ENCODE measurements at places on chromosomes 16 and 17. TPM values are rescaled to one million over a fixed set of nuclear protein-coding genes. Genes with fewer than 3 reads are reported as not detected.

- no peak for DNase-seq
Measured at GRCh38 chr16:35102780-35103403, 1643.5 kb downstream of the TP53TG3F start.

The KLHL36 gene
- total RNA-seq: 90.4 TPM

GRCh38 chr17:81396278-81396721, 1.0 kb downstream of the BAHCC1 start:
- no peak for DNase-seq

DNA sequence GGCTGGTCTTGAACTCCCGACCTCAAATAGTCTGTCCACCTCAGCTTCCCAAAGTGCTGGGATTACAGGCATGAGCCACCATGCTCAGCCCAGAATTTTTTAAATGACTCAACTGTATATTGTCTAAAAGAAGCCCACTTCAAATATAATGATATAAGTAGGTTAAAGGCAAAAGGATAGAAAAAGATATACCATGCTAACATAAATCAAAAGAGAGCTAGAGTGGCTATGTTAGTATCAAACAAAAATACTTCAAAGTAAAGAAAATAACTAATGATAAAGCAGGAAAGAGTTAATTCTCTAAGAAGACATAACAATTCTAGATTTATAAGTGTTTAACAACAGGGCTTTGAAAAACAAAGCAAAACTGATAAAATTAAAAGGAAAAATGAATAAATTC, 13.3 kb upstream of the MPO start:
- DNase-seq: no peak

DNA sequence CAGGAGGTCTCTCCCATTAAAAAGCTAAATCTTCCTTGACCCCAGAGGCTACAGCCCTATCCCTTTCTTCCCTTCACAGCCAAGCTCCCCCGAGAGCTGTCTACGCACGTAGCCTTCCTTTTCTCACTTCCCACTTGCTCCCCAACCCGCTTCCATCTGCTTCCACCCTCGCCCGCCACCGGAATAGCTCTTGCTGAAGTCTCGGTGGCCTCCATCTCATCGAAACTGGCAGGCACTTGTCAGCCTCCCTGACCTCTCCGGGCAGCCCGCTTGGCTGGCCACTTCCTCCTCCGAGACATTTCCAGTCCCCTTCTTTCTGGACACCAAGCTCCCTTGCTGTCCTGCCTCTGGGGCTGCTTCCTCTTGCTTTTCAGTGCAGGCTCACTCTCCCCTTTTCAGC, 10.7 kb upstream of the EPOP start:
- DNase-seq: no peak

GRCh38 chr16:84659656-84660300, 11.5 kb downstream of the KLHL36 start:
- no peak for DNase-seq

The TBC1D3K gene
- total RNA-seq: not detected

- no peak for DNase-seq
Measured at GRCh38 chr17:3610523-3610922, 1.3 kb upstream of the TRPV1 start.

- no peak for DNase-seq
Measured at GRCh38 chr17:4582691-4583090, 1.6 kb upstream of the SMTNL2 start.

The WSCD1 gene
- total RNA-seq: 0.45 TPM

DNA sequence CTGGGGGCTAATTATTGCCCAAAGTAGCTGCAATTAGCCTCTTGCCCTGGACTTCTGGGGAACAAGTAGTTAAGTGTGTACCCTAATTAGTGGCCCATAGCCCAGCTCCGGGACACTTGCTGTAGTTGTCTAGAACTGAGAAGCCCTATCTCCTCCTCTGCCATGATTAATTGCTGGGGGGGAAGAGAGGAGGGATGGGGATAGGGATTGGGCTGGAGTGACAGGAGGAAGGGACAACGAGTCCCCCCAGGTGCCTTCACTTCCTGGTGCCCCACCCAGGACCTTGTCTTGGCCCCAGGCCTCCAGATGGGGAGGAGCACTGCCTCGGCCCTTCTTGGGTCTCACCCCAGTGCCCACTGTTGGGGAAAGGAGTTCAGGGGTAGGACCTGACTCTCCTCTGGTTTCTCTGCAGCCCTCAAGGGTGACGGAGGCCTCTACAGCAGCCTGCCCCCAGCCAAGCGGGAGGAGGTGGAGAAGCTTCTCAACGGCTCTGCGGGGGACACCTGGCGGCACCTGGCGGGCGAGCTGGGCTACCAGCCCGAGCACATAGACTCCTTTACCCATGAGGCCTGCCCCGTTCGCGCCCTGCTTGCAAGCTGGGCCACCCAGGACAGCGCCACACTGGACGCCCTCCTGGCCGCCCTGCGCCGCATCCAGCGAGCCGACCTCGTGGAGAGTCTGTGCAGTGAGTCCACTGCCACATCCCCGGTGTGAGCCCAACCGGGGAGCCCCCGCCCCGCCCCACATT, 17.4 kb downstream of the NGFR start:
- no peak for DNase-seq

DNA sequence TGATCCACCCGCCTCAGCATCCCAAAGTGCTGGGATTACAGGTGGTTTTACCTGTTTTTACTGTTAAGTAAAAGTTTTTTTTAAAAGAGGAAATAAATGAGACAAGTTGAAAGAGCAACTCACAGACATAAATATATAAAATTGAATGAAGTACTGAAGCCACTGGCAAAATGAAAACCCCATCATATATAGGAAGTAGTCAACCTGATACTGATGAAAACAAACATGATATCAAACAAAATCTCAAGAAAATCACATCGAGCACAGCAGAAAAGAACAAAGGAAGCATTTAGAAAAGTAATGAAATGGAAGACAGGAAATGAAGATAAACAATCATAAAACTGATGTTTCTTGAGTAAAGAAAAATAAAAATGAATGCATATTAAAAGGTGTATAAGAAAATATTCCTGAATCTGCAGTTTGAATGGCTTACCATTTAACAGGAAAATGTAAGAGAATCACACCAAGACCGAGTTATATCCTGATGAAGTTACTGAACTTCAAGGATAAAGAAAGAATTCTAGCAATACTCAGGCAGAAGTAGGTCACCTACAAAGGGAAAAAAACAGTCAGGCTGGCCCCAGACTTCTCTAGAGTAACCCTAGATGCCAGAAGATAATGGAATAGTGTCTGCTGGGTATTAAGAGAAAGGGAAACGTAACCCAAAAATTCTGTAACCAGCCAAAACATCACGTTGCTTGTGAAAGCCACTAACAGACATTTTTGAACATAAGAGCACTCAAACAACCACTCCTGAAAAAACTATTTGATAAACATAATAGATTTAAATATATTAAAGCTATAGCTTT, 31.5 kb downstream of the UBE2G1 start:
- DNase-seq: no peak

The SPATA22 gene
- total RNA-seq: not detected

GRCh38 chr16:73054813-73055482, 7.0 kb upstream of the ZFHX3 start:
- DNase-seq: no peak

- DNase-seq: no peak
Measured at GRCh38 chr16:78791011-78791410, 691.6 kb downstream of the WWOX start.

GRCh38 chr17:47413872-47414271, 90.1 kb downstream of the EFCAB13 start:
- no peak for DNase-seq

GRCh38 chr17:2253768-2254406, 49.7 kb downstream of the SMG6 start:
- no peak for DNase-seq

The MT1H gene
- not detected for total RNA-seq

GRCh38 chr16:57485916-57486857, at the start of gene DOK4:
Gene DOK4, minus strand, starts transcription at chr16:57486493. Its CDS starts 6,986 bp downstream, at chr16:57479507.
- DNase-seq: peak; percentile 92

The TPSG1 gene
- total RNA-seq: not detected

Measured in Calu3 (cell line).